Skin of body (tissue), 3 donors: ENCODE measurements at places on chromosomes 3 and 15. TPM values are rescaled to one million over a fixed set of nuclear protein-coding genes. Genes with fewer than 3 reads are reported as not detected.

- DNase-seq: no peak
Measured at GRCh38 chr15:67641453-67641852, 99.0 kb downstream of the MAP2K5 start.

GRCh38 chr15:32029862-32030781 is at the start of gene CHRNA7:
Gene CHRNA7 (plus strand): TSS chr15:32030515. CDS start chr15:32030595, 80 bp downstream.
- peak; percentile 18 for DNase-seq

DNA sequence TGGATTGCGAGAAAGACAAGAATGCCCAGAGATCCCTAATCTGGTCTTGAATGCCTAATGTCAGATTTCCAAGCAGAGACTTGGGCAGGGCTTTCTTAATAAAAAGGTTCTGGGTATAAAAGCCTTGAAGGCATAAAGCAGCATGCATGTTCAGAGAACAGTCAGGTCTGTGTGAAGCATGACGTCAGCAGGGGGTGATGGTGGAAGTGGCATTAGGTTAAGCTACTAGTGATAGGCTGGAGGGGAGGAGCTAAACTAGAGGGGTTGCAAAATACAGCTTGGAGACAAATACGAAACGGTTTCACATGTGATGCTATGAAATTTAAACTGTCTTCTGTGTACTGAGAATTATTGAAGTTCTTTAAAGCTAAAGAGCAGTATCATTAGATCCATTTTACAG is 125.6 kb downstream of the VPS8 start:
- no peak for DNase-seq

Gene ADAMTS9
- total RNA-seq: 132 TPM
